Large intestine (tissue), 12 donors: ENCODE measurements at places on chromosomes 16 and 17.

GRCh38 chr17:56808503-56808902, 25.2 kb downstream of the C17orf67 start:
- DNase-seq = no peak

DNA sequence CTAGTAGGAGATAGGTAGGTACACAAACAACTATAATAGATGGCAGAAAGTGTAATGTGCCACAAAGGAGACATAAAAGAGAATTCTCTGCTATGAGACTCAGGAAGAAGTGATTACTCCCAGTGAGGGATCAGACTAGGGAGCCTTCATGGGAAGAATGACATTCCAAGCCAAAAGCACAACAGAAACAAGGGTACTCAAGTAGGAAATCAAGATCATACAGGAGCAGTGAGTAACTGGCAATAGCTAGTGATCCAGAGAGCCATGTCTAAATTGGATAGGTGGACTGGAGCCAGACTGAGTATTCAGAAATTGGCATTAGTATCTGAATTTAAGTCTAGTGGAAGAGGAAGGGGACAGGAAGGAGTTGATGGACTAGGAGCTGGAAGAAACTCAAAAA, 10.7 kb downstream of the RFFL start:
- DNase-seq = no peak

DNA sequence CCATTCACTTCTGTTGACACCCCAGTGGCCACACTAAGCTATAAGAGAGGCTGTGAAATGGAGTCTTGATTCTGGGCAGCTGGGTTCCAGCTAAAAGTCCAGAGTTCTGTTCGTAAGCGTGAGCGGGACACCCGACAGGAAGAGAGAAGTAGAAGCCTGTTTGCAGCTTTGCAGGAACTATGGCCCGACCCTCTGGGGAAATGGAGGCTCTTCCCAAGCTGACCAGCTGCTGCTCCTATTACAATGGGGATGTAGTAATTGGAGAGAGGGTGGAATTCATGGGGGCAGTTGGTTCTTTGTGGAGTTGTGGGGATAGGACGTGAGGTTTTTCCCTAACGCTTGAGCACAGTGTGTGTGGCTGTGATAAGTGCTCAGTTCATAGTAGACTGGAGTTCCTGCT, 28.4 kb downstream of the UBALD1 start:
- no peak for DNase-seq

- DNase-seq = no peak
Observed at GRCh38 chr17:9672691-9673090, 27.4 kb downstream of the USP43 start.

GRCh38 chr16:17177959-17178905, 292.5 kb downstream of the XYLT1 start:
- no peak for DNase-seq

GRCh38 chr17:74408262-74408661, 23.6 kb upstream of the GPRC5C start:
- no peak for DNase-seq

GRCh38 chr16:14378689-14379467, 251.2 kb downstream of the PARN start:
- DNase-seq = no peak
